ENCODE measurements at places on chromosomes 3 and 15. TPM values are rescaled to one million over a fixed set of nuclear protein-coding genes. Genes with fewer than 3 reads are reported as not detected.
A peak's percentile ranks its signal among the peaks of the same experiment; 100 is the strongest.

GRCh38 chr3:127789051-127789450 is 33.3 kb downstream of the MGLL start:
- peaks cover 6% of the 10 kb centered on the region for H3K4me1 ChIP-seq
- H3K27ac ChIP-seq, result no peak overlapping the region
- H3K27me3 ChIP-seq, result peaks cover 6% of the 10 kb centered on the region
- H3K36me3 ChIP-seq, result no peaks in the 10 kb centered on the region
- no peak overlapping the region for H3K4me3 ChIP-seq

GRCh38 chr15:89907289-89907688 is 5.5 kb downstream of the ARPIN start:
- H3K27me3 ChIP-seq, result peaks cover 13% of the 10 kb centered on the region
- H3K36me3 ChIP-seq, result no peaks in the 10 kb centered on the region
- peaks cover 3% of the 10 kb centered on the region for H3K4me1 ChIP-seq

DNA sequence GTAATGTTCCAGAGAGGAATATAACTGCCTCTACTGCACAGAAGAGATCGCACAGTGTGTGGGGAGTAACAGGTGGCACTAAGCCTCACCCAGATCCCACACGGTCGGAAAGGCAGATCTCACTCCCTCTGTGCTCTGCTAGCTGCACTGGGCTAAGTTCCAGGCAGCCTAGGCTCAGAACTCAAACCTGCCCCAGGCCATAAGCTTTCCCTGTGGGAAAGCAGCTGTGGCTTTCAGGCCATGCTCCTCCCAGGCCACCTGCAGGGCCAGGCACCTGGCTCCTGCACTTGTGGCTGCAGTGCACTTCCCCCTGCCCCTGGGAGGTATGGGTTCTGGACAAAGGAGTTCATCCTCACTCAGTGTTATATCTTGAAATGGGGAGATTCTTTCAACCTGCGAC is 27.5 kb downstream of the PCCB start:
- no peak overlapping the region for H3K27ac ChIP-seq
- no peak for DNase-seq
- H3K4me1 ChIP-seq, result peaks cover 14% of the 10 kb centered on the region
- no peak overlapping the region for H3K4me3 ChIP-seq

GRCh38 chr15:84598993-84599392 is 1.8 kb upstream of the ZSCAN2 start:
- peak overlapping the region; percentile 81 for H3K27ac ChIP-seq
- H3K27me3 ChIP-seq, result no peaks in the 10 kb centered on the region
- H3K4me3 ChIP-seq, result peak overlapping the region; percentile 70
- peak; percentile 30 for DNase-seq

The ZCWPW2 gene
- not detected for polyA plus RNA-seq

The LIPH gene
- 0.38 TPM for polyA plus RNA-seq

The RARB gene
- not detected for polyA plus RNA-seq

The EIF4G1 gene
- 6.4 TPM for polyA plus RNA-seq

The MAPKBP1 gene
- 3.6 TPM for polyA plus RNA-seq

The SLC26A6 gene
- polyA plus RNA-seq, result 7.8 TPM

The TEX55 gene
- not detected for polyA plus RNA-seq

Measured in immature natural killer cell (primary cell).